ENCODE measurements at places on chromosomes 7 and 10.
A peak's percentile ranks its signal among the peaks of the same experiment; 100 is the strongest.

- no peak for DNase-seq
Measured at GRCh38 chr10:103277713-103278536, 987 bp downstream of the INA start.

DNA sequence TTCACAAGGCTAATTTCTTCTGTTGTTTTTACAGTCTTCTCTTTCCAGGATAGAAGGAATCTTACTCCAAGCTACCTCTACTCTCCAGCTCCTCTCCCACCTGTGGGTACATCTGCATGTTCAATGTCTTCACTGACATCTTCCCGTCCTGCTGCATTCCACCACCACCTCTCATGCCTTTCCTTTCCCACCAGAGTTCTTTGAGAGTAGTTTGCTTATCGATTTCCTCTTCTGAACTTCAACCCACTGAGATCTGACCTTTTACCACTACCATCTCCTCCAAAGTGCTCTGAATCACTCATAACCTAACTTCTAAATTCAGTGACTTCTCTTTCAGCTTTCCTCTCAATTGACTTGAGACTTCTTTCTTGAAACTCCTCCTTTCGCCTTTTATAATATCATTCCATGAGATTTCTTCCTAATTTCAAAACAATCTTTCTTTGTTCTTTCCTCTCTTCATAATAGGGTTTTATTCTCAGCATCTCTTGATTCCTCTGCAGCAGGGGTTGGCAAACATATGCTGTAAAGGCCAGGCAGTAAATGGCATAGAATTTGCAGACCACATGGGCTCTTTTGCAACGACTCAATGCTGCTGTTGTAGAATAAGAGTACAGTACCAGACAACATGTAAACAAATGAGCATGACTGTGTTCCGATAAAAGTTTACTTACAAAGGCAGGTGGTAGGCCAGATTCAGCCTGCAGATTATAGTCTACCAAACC, 22.1 kb downstream of the ACSL5 start:
- no peak for DNase-seq

- DNase-seq, result peak; percentile 47
Measured at GRCh38 chr10:119250641-119251314, 43.4 kb downstream of the GRK5 start.

- DNase-seq, result no peak
Measured at GRCh38 chr7:107715531-107715930, 28.4 kb upstream of the CBLL1 start.

All from GM04504 (cell line).